Activated T-helper 2 cell treated with anti-CD3 and anti-CD28 coated beads, Interferon-gamma antibody, Interleukin-2, Interleukin-4, amounts not matched to agents 10 μg/mL and 5 μg/mL and 100 μg/mL, durations not matched to agents 14 hours and 24 hours and 36 hours (primary cell): ENCODE measurements at places on chromosomes 1 and 21. TPM values are rescaled to one million over a fixed set of nuclear protein-coding genes. Genes with fewer than 3 reads are reported as not detected.

DNA sequence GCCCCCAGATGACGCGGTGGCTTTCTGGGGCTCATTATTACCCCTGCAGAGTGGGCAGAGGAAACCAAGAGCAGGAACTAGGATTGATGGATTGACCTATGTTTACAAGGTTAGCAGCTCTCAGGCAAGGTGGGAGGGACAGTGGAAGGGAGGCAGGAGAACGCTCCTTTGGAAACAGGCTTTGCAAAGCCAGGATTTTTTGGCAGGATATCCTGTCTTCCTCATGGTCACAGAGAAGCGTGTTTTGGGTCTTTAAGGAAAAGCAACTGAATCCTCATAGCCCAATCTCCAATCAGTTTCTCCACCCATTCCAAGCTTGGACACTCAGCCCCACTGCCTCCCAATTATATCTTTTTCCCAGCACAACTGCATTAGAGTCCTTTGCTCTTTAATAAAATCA, 105.6 kb upstream of the SOD1 start:
- no peak overlapping the region for H3K4me3 ChIP-seq
- H3K4me1 ChIP-seq = peaks cover 43% of the 10 kb centered on the region
- H3K27ac ChIP-seq = no peak overlapping the region
- peaks cover 4% of the 10 kb centered on the region for H3K36me3 ChIP-seq

DNA sequence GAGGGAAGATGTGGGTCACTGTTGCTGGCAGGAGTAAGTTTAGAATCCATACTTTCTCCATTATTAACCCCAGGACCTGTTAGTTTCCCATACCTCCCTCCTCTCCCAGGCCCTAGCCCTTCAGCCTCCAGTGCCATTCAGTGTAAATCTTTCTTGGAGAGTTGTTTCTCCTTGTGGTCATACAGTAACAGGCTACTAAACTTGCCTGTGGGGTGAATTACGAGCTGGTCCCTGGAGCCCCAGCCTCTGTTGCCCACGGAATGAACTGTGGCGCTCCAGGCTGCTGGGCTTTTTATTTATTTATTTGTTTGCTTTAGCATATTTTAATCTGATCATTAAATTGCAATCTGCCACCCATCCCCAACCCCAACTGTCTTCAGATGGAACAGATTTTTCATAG, 305.2 kb downstream of the PBX1 start:
- DNase-seq = no peak
- H3K4me3 ChIP-seq = no peak overlapping the region
- no peaks in the 10 kb centered on the region for H3K36me3 ChIP-seq

GRCh38 chr21:15943009-15943666, 213.4 kb downstream of the USP25 start:
- H3K4me3 ChIP-seq = no peak overlapping the region
- DNase-seq = no peak
- H3K27ac ChIP-seq = no peak overlapping the region
- H3K27me3 ChIP-seq = no peaks in the 10 kb centered on the region
- H3K4me1 ChIP-seq = no peaks in the 10 kb centered on the region

GRCh38 chr1:9900142-9901043, 9.7 kb downstream of the CTNNBIP1 start:
- no peak for DNase-seq
- H3K4me3 ChIP-seq = no peak overlapping the region
- peaks cover 13% of the 10 kb centered on the region for H3K4me1 ChIP-seq
- no peaks in the 10 kb centered on the region for H3K27me3 ChIP-seq

The ZNF593OS gene
- not detected in 2 replicates for total RNA-seq

DNA sequence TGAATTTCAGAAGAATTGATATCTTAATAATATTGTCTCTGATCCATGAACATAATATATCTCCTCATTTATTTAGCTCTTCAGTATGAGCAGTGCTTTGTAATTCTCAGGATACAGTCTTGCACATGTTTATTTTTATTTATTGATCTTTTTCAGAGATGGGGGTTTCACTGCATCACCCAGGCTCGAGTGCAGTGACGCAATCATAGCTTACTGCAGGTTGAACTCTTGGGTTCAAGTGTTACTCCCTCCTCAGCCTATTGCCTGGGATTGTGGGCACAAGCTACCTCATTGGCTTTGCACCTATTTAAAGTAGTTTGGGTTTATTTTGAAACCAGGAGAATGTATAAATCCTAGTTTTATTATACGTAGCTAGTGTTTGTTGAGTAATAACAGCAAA, 4.7 kb downstream of the RPS6KC1 start:
- no peak overlapping the region for H3K4me3 ChIP-seq
- H3K36me3 ChIP-seq = peaks cover 14% of the 10 kb centered on the region
- no peaks in the 10 kb centered on the region for H3K27me3 ChIP-seq
- DNase-seq = no peak
- H3K27ac ChIP-seq = no peak overlapping the region
